Inflammatory macrophage (primary cell): ENCODE measurements at places on chromosomes 2 and 18.

GRCh38 chr18:62346333-62347088, 21.4 kb downstream of the TNFRSF11A start:
- DNase-seq: no peak

- DNase-seq: no peak
Observed at GRCh38 chr2:130365963-130366362, 10.1 kb downstream of the PTPN18 start.

DNA sequence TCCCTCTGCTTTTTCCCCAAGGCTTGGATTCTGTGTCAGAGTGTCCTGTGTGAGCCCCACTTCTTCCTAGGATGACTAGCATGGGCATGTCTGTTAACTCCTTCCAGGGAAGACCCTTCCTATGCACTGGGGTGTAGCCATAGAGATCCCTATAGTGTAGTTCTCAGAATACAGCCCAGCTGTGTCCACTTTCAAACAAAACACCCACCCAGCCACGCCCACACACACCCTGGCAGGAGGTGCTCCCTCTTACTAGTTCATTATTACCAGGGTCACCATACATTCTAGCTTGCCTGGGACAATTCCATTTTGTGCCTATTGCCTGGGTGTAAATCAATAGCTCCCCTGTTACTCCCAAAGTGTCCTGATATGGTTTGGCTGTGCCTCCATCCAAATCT, 195.6 kb downstream of the MYCN start:
- DNase-seq: no peak

GRCh38 chr2:174383796-174384195, 11.7 kb upstream of the SCRN3 start:
- peak; percentile 79 for DNase-seq

GRCh38 chr18:47420130-47420529, 168.7 kb upstream of the SKOR2 start:
- no peak for DNase-seq

- no peak for DNase-seq
Observed at GRCh38 chr2:163375070-163375469, 360.7 kb downstream of the FIGN start.

DNA sequence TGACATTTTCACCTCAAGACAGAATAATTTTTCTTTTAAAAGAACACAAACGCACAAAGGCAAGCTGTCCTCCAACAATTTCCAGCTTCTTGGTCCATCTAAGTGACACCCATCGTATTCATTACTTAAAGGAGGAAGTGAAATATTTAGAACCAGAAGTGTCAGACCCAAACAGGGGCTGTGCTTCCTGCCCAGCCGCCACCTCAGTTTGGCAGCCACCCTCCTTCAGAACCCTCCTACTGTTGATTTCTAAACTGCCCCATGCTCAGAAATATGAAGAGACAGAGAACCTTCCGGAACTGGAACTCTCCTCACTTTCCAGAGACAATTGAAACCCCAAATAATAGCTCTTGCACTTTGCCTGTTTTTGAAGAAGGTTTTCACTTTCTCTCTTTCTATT, 734.8 kb upstream of the SALL3 start:
- no peak for DNase-seq

DNA sequence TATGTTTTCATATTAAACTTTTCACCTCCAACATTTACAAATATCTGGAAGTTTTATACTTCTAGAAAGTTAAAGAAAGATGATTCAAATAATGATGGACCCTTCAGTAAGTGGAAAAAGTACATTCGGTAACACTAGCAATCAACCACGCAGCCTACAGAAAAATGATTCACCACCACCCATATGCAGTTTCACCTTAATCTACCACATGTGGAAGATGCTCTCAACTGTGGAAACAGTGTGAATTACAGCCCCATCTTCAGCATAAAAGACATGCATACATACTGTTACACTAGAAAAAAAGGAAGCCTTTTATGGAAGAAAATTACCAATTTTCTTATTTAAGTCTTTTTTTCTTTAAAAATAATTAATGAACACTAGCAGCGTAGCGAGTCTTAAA, 1.1 kb downstream of the SLC38A11 start:
- DNase-seq: no peak

GRCh38 chr18:26813043-26813442, 52.5 kb downstream of the AQP4 start:
- peak; percentile 40 for DNase-seq

- no peak for DNase-seq
Observed at GRCh38 chr2:146898083-146898482, 946.7 kb upstream of the ACVR2A start.

- no peak for DNase-seq
Observed at GRCh38 chr2:187358531-187358930, 89.5 kb downstream of the CALCRL start.

DNA sequence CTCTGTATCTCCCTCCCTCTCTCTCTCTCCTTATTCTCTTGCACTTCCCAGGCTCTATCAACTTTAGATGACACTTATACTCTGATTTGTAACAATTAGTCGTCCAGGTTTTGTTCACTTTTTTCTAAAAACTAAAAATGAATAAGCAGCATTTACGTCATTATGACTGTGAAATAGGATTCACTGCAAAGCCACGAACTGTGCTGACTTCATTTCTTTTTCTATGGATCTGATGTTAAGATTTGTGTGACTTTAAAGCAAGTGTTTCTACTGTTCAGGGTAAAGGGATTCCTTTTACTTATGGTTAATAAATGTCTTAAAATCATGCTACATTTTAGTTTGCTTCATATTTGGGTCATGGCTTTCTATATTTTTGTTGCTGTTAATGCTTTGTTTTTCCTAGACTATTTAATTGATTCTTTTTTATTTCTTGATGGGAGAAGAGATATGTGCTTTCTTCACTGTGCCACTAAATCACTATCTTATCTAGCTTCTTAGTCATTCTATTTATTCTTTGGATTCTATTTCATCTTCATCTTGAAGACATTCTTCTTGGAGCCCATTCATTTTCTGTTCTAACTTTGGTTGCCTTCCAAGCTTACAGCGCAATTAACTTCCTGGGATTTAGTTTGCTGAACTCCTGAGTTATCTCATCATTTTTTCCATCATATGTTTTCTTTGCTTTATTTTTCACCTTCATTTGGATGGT, 480.4 kb upstream of the TRIB2 start:
- no peak for DNase-seq

- DNase-seq: peak; percentile 8
Observed at GRCh38 chr2:182650704-182651103, 65.4 kb upstream of the DNAJC10 start.

- no peak for DNase-seq
Observed at GRCh38 chr18:12086249-12086648, 7.4 kb upstream of the ANKRD62 start.

- DNase-seq: no peak
Observed at GRCh38 chr2:106163948-106164545, 30.1 kb downstream of the UXS1 start.

GRCh38 chr18:27954226-27954625, 222.7 kb downstream of the CDH2 start:
- DNase-seq: no peak

DNA sequence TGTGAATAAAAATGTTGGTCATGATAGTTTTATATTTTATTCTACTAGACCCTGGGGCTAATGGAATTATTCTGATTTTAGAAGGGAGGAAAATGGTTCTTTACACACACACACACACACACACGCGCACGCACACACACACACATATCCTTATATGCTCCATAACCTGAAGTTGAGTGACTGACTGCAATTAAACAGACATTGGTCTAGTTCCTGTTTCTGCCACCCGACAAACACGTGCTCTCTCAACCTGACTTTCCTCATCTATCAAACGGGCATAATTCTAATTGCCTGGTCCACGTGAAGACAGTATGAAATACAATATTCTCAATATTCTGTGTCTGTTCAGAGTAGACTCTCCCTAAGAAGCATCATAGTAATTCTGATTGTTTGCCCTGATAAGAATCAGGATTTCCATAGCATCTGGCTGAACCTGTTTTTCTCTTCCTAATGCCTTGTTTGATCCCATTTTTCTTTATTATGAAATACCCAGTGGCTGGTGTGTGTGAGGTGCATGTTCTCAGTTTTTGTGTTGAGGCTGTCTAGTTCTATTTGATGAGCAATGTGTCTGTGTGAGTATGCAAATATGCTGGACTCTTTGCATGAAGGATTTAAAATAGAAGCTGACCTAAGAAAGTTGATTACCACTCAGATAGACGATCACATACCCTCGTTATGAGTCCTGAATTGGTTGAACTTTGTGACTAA, 51.0 kb downstream of the SETBP1 start:
- no peak for DNase-seq

DNA sequence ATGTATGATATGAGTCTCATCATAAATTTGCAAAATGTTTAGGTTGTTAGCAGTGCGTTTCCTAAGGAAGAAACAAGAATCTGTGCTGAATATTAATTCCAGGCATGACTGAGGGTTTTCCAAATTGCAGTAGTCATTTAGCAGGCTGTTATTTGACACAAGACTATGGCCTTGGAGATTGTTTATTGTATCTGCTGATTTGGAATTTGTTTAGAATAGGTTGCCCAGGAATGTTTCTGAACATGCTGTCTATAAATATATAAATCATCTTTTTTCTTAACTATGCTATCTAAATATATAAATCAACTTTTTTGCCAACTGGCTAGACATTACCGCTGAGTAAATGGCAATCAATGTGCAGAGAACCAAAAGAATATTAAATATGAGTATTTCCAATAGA, 90.9 kb downstream of the DOK6 start:
- no peak for DNase-seq

DNA sequence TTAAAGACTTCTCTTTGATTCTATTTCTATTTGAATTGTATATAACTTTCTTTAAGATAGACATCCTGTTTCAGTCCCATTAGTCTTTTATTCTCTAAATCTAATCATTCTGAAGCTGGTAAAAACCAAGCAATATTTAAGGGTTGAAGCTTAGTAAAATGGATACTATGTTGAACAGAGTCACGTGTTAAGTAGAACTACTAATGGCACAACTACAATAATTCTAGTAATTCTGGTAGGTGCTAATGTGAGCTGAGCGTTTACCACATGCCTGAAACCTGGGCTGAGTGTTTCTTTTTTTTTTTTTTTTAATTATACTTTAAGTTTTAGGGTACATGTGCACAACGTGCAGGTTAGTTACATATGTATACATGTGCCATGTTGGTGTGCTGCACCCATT, 8.9 kb upstream of the AFF3 start:
- no peak for DNase-seq

DNA sequence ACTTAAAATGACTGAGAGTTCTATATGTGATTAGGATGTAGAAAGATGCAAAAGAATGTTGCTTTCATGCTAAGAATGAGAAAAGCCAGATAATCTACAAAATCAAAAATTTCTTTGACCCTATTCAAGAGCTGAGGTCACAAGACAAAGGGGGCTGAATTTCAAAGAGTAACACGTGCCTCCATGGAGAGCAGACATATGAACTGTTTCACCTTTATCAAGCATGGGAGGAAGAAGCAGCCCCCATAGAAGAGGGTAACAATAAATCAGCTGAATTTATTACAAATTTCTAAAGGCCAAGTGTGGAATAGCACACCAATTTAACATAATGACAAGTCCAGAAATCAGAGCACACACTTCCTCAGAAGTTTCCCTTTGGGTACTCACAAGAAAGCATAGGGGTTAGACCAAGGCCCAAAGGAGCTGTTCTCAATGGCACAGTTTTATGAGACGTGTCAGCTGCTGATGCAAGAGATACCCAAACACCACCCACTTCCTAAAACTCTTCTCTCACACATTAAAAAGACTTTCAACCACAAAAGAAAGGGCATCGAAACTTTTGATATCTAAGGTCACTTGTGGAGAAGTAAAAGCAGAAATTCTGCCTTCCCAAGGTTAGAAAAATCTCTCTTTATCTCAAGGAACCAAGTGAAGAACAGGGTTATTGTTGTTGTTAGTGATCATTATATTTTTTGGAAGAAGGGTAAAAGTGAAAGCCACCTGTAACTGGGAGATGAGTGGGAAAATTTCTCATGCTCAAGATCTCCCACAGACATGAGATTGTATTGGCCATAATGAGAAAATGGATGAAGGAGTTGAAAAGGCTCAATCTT, 950.1 kb downstream of the TRIB2 start:
- no peak for DNase-seq

DNA sequence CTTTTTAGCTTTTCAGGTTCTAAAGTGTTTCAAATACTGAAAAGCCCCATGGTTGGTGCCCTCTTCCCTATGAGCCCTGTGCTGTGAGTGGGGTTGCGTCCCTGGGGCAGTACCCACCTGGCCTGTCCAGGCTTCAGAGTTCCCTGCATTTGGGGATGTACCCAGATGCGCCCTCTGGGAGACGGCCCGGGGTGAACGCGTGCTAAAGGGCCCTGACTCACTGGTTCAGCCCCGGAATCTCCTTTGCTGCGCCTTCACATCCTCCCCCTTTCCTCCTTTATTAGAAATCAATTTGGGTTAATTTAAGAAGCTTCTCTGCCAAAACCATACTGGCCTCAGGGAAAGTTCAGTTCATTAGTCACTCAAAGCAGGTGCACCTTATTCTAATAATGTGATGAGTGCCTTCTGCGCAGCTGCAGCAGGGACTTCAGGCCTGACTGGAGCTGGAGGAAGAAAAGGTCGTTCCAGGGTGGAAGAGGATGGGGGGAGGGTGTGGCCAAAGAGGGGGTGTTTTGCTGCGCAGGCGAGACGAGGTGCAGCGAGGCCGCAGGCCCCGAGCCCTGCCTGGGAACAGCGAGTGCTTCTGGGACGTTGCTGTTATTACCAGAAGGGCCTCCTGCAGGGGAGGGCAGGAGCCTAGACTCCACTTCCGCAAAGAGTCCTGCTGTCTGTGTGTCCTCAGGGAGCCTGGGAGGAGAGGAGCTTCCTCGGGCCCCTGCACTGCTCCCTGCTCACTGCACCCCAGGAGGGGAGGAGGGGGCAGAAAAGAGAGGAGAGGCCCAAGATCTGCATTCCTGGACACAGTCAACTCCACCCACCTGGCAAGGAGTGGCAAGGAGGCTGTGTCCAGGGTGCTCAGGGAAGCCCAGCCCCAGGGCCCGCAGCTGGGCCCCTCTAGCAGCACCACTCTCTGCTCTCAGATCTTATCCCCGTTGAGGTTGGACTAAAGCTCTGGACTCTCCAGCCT, 223.2 kb upstream of the PXDN start:
- DNase-seq: no peak

- peak; percentile 84 for DNase-seq
Observed at GRCh38 chr2:47300609-47301276, 102.2 kb upstream of the MSH2 start.

- DNase-seq: no peak
Observed at GRCh38 chr2:75459565-75460310, 101.0 kb downstream of the EVA1A start.

GRCh38 chr2:128273469-128274081, 45.1 kb downstream of the HS6ST1 start:
- DNase-seq: no peak

- DNase-seq: no peak
Observed at GRCh38 chr2:61257446-61257845, 95.5 kb downstream of the C2orf74 start.

GRCh38 chr2:166841679-166842078, 46.6 kb upstream of the XIRP2 start:
- no peak for DNase-seq
